Hypothalamus (tissue), 51 donors: ENCODE measurements at places on chromosomes 5 and 9.

DNA sequence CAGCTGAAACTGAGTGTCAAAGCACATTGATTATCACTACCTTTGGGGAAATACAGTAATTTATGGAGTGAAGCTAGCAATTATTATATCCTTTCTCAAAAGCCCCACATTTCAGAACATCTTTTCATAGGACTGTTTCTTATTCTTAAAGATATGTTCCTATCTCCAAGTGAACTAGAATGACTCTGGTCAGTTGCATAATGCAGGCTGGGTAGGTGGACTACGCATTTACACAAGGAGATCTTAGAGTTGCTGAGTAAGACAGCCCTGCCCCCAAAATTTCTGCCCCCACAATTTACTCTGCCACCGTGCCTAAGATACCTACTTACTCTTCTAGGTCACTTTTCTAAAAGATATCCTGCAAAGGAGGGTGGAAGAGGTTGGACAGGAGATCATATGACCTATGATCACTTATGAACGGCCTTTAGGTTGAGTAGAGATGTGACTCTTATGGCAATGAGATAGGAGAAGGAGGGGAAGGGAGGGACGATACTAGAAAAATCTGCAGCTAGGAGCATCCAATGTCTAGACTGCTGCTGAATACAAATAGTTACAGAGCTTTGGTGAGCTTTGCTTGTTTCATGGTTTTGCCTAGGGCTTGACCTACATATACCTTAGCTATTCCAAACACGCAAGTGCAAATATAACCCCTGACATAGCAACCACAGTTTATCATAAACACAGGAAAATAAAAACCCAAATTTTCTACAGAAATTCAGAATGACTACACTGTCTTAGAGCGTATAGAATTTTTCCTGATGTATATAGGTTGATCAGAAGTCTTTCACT lies 121.7 kb downstream of the GLIS3 start:
- no peak for DNase-seq

- no peak for DNase-seq
These were observed 365.1 kb upstream of the CCNH start for GRCh38 chr5:87777877-87778276.

DNA sequence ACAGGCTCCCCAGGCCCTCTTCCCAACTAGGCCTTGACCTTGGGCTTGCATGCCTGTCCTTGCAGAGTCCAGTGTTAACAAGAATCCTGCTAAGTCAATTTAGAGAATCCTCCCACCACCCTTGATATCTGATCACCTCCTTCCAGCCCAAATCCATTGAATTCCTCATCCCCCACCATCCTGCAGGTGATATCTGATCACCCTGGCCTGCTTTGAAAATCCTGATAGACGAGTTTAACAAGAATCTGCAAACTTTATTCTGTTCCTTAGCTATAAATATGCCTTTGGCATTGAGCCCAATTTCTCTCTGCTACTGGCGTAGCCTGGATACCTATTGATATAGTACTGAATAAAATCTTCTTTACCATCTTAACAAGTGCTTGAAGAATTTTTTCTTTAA lies 125.5 kb downstream of the DIRAS2 start:
- no peak for DNase-seq

GRCh38 chr5:164610374-164610773 lies 1105.0 kb downstream of the MAT2B start:
- DNase-seq: no peak

GRCh38 chr9:129237164-129237611 lies 59.1 kb upstream of the IER5L start:
- DNase-seq: no peak

GRCh38 chr5:142736247-142736632 lies 33.9 kb upstream of the ARHGAP26 start:
- no peak for DNase-seq

- DNase-seq: no peak
These were observed 74.3 kb upstream of the STXBP1 start for GRCh38 chr9:127537792-127538191.

- DNase-seq: no peak
These were observed 134.7 kb downstream of the SEMA5A start for GRCh38 chr5:9411142-9411541.

- no peak for DNase-seq
These were observed 118.6 kb downstream of the FGF18 start for GRCh38 chr5:171537923-171538537.
